ENCODE measurements at places on chromosomes 13 and 19. TPM values are rescaled to one million over a fixed set of nuclear protein-coding genes. Genes with fewer than 3 reads are reported as not detected.

GRCh38 chr19:16125737-16126495 lies 14.2 kb downstream of the RAB8A start:
- no peak for DNase-seq

DNA sequence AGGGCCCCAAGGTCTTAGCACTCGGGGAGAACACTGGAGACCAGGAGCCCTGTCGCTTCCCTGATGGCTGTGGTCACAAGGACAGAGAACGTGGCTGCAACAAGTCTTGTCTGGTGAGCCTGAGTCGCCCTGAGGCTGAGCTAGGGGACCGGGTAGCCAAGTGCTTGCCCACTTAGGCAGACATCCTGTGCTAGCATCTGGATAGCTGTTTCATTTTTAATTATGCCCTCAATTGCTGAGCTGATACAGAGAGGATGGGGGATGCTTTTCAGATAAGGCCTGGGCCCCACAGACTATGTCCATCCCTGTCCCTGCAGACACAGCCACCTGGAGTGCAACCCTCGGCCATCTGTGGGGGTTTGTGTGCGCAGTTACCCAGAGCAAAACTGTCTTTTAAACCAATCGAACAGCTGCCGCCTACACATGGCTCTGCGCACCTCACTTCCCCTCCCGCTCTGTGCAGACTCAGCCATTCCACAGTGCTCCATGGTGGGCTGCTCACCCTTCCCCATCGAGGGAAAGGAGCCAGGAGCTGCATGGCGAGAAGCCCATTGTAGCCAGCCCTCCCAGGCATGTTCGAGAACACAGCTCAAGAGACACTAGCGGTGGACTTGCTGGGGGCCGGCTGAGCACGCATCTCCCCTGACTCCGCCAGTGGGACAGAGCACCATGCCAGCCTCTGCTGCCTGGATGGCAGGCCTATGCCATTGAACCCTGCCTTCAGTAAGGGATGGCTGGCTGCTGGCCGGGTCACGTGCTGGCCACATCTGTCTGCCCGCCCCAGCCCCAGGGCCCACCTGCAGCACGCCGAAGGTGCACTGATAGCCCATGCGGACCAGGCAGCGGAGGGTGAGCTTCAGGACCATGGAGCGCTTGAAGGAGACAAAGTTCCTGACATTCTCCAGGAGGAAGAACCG lies 19.4 kb upstream of the EIF3G start:
- no peak for DNase-seq

DNA sequence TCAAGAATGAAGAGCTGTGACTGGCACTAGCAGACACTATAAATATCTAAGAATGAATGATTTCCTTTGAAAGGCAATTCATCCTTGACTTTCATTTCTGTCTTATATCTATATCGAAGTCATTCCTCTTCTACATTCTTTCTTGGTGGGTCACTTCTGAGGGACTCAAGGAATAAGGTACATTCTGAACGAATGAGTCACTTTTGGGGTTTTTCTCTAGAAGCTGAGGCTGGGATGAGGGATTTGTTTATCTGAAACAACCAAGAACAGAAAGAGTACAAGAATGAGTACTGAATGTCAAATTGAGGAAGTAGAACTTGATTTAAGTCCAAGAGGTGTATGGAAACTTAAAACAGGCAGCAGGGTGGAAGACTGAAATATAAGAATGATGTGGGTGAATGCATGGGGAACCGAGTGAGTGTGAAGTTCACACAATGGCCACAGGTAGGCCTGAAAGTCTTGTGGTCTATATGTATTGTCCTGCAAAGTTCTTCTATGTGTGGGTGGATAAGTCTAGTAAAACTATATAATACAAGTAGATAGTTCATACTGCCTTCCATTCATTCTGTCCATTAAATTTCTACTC lies 343.9 kb downstream of the OXGR1 start:
- DNase-seq = peak; percentile 48

The IZUMO2 gene
- total RNA-seq = not detected

GRCh38 chr13:23751195-23751594 lies 138.0 kb downstream of the MIPEP start:
- DNase-seq = peak; percentile 36

The MRPL57 gene
- 20.3 TPM for total RNA-seq

DNA sequence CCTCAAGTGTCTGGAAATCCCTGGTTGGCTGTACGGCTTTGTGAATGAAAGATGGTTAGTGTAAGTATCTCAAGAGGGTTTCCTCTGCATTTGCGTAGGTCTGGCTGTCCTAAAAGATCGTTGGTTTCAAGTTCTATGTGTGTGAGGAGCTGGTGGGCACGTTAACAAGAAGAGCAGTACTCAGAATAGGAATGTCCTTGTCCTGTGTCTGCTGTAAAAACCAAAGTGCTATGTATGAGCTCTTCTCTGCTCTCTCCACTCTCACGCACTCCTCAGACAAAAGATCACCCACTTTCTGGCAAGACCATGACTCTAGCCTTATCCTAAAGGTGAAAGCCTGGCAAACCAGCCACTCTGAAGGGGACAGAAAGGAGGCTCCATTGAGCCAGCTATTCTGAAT lies 39.1 kb downstream of the USP12 start:
- DNase-seq = no peak

GRCh38 chr13:99143904-99144303 lies 56.8 kb upstream of the UBAC2 start:
- no peak for DNase-seq

The CDC42EP5 gene
- total RNA-seq = 29.0 TPM

The ADM5 gene
- under 0.01 TPM for total RNA-seq

GRCh38 chr19:6109947-6110346 lies 353 bp downstream of the RFX2 start:
- DNase-seq = no peak

The TMED1 gene
- 46.6 TPM for total RNA-seq

- no peak for DNase-seq
Measured at GRCh38 chr13:44868397-44868796, 120.9 kb downstream of the NUFIP1 start.

- no peak for DNase-seq
Measured at GRCh38 chr13:113792886-113793717, 34.1 kb downstream of the TMEM255B start.

The KLK2 gene
- total RNA-seq = not detected

The SLC6A16 gene
- total RNA-seq = 0.64 TPM

DNA sequence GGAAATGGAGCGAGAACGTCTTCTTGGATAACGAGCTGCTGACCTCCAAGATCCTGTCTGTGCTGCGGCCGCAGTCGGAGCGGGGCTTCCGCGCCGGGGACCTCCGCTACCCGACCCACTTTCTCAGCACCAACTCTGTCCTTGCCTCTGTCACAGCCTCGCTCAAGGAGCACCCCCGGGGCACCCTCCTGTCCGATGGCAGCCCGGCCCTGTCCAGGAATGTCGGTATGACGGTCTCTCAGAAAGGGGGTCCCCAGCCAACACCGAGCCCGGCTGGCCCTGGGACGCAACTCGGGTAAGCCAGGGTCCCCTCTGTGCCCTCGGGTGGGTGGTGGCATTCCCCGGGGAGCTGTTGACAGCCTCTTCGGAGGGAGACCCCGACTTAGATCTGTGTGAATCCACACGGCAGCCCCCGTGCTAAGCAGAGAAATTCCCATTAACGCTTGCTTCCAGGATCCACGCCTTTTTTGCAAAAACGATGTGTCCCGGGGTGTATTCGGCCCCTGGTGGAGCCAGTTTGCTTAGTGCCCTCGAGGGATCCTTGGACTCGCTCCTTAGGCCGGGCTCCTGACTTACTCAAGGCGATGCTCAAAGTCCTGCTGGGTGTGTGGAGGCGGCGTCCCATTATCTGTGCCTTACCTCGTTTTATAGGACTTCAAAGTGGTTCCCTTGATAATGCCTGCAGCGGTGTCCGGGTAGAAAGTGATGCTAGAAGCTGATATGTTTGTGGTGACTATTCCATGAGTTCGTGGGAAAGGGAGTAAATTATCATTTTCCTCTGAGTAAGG lies 48.5 kb downstream of the PEX11G start:
- no peak for DNase-seq

The COX7A1 gene
- 13.9 TPM for total RNA-seq

DNA sequence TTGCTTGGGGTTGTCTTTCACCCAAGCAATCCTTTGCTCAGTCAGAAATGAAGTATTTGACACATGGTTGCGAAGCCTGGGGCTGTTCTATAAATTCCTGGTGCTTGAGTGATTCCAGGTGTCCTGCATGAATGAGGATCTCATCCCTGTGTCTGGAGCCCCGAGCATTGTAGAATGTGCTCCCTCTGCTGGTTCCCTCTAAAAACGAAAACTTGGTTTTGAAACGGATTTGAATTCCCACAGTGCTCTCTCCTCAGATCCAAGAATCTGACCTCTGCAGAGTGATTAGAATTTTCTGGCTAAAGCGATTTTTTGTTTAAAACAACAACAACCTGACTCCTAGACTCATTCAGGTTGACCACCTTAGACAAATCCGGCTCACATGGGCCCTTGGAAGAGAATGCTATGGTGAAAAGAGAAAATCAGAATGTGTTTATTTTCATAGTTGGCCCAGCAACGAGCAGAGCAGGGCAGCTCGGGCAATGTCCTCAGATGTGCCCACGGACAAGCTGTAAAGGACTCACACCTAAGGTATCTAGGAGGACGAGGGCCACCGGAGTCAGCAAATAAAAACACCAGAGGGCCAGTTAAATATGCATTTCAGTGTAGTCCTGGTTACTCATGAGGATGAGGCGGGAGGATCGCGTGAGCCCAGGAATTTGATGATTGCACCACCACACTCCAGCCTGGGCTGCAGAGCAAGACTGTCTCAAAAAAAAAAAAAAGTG lies 8.7 kb upstream of the ATP12A start:
- peak; percentile 86 for DNase-seq

DNA sequence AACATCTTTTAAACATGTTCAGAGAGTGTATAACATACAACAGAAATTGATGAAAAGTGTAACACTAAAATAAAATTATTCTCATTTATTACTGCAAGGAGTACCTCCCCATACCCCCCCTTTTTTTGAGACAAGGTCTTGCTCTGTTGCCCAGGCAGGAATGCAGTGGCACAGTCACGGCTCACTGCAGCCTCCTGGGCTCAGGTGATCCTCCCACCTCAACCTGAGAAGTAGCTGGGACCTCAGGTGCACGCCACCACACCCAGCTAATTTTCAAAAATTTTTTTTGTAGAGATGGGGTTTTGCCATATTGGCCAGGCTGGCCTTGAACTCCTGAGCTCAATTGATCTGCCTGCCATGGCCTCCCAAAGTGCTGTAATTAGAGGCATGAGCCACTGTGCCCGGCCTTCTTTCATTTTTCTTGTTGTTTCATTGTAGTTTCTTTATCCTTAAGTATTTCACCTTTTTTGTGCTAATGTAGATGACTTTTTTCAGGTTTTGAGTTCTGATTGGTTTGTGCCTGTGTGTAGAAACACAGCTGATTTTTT lies 28.3 kb downstream of the GATAD2A start:
- DNase-seq = no peak

The LILRB4 gene
- total RNA-seq = not detected

The STXBP2 gene
- 4.2 TPM for total RNA-seq

DNA sequence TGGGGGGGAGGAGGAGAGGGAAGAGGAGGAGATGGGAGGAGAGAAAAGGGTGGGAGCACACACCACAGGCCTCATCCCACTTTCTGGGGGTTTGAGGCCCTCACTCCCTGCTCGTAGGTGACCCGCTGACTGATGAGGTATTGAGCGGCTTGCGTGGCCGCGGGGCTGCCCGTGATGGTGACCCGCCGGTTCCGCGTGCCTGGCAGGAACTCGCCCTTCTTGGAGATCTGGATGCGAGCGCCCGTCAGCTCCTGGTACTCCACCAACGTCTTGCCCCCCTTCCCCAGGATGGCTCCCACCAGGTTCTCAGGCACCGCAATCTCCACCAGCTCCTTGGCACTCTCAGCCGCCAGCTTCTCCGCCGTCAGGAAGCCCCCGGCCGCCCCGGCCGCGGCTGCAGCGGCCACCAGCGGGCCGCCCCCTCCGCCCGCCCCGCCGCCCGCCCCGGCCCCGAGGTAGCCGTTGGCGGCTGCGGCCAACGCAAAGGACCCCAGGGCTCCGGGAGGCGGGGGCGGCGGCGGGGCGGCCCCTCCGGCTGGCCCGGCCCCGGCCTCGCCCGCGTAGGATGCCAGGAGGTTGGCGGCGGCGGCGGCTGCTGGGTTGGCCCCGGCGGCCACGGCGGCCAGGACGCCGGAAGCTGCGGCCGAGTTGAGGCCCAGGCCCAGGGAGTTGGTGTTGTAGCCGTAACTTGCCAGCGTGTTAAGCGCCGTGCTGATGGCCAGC lies 25.4 kb upstream of the NANOS2 start:
- no peak for DNase-seq

- DNase-seq = no peak
Measured at GRCh38 chr13:64453831-64454230, 2776.3 kb downstream of the PCDH9 start.

- DNase-seq = peak; percentile 90
Measured at GRCh38 chr19:19285686-19286085, 12.6 kb upstream of the TM6SF2 start.
